ENCODE measurements at places on chromosomes 7 and 10.

- DNase-seq, result no peak
These were observed 88.7 kb downstream of the CPED1 start for GRCh38 chr7:121077165-121077630.

GRCh38 chr7:126361183-126361582 lies 891.6 kb downstream of the GRM8 start:
- DNase-seq, result no peak

DNA sequence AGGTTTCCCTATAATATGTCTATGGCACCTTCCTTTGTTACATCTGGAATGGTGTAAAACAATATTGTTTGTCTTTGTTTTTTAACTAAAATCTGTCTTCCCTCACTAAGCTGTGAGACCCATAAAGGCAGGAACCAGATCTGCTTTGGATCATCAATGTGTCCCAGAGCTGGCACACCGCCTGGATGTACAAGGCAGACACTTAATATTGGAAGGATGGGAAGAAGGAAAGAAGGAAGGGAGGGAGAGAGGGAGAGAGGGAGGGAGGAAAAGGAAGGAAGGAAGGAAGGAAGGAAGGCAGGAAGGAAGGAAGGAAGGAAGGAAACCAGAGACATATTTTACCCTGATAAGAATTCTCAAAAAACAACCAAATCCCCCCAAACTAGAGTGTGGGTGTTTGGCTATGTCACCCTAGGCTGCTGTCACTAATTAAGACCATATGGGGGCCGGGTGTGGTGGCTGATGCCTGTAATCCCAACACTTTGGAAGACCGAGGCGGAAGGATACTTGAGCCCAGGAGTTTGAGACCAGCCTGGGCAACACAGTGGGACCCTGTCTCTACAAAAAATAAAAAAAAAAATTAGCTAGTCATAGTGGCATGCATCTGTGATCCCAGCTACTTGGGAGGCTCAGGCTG lies 59.6 kb downstream of the SH3PXD2A start:
- DNase-seq, result no peak

GRCh38 chr7:129609666-129610065 lies 1.9 kb upstream of the NRF1 start:
- DNase-seq, result no peak

DNA sequence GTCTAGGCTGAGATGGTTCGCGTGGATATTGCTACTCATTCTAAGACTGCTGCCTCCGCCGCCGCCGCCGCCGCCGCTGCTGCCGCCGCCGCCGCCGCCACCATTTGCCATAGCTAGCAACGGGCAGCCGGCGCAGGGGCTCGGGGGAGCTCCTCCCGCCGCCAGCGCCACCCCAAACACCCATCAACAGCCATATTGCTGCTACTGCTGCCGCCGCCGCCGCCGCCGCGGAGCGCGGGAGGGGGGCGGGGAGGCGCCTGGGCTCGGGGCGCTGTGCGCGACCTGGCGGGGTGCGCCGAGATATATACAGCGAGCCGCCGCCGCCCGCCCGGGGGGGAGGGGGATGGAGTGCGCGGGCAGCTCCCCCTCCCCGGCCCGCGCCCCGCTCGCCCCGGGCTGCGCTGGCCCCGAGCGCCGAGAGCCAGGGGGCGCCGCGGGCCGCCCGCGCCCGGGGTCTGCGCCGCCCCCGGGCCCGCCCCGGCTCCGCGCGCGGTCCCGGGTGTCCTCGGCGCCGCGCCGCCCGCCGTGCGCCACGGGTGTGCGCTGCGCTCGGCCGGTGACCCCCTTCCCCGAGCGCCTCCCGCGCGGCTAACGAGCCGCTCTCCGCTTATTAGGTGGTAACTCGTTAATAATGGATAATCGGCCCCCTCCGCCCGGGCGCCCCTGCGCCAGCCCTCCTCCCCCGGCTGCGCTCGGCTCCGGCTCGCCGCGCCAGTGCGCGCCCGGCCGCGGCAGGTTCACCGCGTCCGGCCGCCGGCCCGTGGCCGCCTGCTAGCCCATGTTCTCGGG lies at the start of gene KCNMA1:
Gene KCNMA1, minus strand, starts transcription at position 277 of the 789 bp plus-strand sequence.
- DNase-seq, result no peak

DNA sequence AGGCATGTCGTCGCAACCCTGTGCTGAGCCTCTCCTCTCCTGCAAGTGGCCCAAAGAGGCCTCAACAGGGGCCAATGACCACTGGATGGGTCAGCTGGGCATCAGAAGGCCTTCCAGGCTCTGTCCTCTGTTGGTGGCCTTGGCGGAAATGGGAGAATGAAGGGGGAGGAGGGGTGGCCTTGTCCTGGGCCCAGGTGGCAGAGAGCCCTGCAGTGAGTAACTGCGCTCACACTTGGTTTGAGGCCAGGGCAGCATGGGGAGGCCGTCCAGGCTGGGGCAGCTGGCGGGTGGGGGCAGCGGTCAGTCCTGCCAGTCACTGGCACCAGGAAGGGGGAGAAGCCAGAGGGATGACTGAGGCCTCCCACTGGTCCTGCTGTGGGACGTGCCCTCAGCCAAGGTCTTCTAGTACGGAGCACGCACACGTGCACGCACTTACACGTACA lies 59.8 kb downstream of the LHPP start:
- no peak for DNase-seq

DNA sequence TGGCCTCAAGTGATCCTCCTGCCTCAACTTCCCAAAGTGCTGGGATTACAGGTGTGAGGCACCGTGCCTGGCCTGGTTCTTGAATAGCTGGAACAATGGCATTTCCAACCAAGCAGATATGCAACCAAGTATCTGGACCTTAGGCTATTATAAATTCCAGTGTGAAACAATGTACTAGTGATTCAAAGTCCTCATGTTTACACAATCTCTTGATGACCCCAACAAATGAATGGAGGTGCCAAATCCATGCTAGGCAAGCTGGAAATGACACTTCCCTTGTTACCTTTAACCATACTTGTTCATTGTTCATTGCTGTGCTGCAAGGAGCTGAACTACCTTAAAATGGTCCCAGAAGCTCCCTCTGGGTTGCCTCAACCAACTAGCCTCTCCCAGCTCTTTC lies 282.2 kb upstream of the KLF14 start:
- DNase-seq, result no peak

DNA sequence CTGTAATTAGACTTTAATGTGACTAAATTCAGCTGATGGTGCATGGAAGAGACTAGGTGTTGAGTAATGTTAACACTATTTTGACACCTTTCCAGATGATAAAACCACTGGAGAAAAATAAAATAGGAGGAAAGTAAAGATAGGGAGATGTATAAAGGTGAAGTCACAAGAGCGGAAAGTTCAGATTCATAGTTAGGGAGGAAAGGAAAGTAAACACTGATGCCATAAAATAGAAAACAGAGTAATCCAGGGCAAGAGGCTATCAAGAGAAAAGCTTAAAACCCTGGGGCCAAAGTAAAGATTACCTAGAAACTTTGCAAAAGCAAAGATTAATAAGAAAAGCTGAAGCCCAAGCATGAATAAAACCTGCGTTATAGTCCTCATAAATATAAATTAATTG lies 62.8 kb downstream of the RAB11FIP2 start:
- DNase-seq, result no peak

DNA sequence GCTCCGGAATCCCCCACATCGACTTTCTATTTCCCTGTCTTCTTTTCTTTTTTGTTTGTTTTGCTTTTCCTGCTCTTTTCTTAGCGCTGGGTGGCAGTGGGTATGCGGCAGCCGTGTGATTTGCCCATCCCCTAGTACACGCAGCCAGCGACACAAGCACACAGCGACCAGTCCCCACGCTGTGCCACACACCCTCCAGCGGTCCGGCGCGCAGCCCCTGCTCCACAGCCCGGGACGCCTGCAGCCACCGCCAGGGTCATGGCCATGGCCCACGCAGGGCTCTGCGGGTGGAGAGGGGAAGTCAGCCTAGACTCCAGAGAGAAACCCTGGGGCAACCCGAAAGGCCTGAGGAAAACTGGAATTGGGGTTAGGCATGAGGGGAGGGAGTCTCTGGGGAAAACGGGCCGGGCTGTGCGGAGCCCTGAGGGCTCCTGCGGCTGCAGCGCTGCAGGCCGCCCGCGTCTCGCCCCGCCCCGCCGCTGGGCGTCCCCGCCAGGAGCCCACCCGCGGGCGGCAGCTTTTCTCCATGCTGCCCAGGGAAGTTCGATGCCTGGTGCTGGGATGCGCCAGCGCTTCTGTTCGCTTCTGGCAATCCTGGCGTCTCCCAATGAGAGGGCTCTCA lies 2.5 kb downstream of the CHRM2 start:
- DNase-seq, result no peak

Data from stimulated activated CD8-positive, alpha-beta memory T cell treated with anti-CD3 and anti-CD28 coated beads, Interleukin-15, amount 100 ng/mL, for 4 hours (primary cell).